ENCODE measurements at places on chromosomes 2 and 18. TPM values are rescaled to one million over a fixed set of nuclear protein-coding genes. Genes with fewer than 3 reads are reported as not detected.
A peak's percentile ranks its signal among the peaks of the same experiment; 100 is the strongest.

GRCh38 chr18:76064998-76065397 is 430.0 kb downstream of the ZNF516 start:
- H3K27ac ChIP-seq, result no peak overlapping the region
- no peaks in the 10 kb centered on the region for H3K36me3 ChIP-seq
- no peak for DNase-seq
- H3K27me3 ChIP-seq, result no peaks in the 10 kb centered on the region
- H3K4me3 ChIP-seq, result no peak overlapping the region

NLRC4 gene
- polyA plus RNA-seq, result 0.09 TPM

- no peak for DNase-seq
- no peaks in the 10 kb centered on the region for H3K36me3 ChIP-seq
- no peaks in the 10 kb centered on the region for H3K27me3 ChIP-seq
- no peak overlapping the region for H3K4me3 ChIP-seq
Observed at GRCh38 chr2:237242091-237242536, 156.4 kb downstream of the COPS8 start.

CHRNA1 gene
- 0.13 TPM for polyA plus RNA-seq

ALS2 gene
- 7.9 TPM for polyA plus RNA-seq

GPR75 gene
- polyA plus RNA-seq, result 0.10 TPM

- H3K4me1 ChIP-seq, result no peaks in the 10 kb centered on the region
- H3K27ac ChIP-seq, result no peak overlapping the region
- no peak for DNase-seq
- no peaks in the 10 kb centered on the region for H3K36me3 ChIP-seq
- H3K4me3 ChIP-seq, result no peak overlapping the region
Observed at GRCh38 chr18:51340332-51340731, 142.9 kb upstream of the MEX3C start.

DNA sequence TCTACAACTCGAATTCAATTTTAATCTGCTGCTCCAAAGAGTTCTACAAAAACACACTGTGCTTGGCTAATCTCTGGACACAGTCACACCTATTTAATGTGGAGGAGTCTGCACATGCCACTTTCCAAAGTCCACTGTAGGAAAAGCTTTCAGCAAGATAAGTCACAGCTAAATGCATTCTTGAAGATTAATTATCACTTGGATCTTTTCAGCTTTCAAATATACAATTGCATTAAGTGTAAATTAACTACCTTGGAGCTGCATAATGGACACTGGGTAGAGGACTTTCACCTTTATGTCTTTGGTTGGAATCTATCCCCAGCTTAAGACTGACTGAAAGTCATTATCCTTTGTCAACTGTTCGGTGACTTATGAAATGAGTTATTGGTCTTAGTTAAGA is 565.1 kb downstream of the PIK3C3 start:
- H3K27me3 ChIP-seq, result no peaks in the 10 kb centered on the region
- no peak overlapping the region for H3K27ac ChIP-seq
- no peak overlapping the region for H3K4me3 ChIP-seq
- DNase-seq, result no peak

MAP2 gene
- not detected for polyA plus RNA-seq

GRCh38 chr2:21317131-21317530 is 193.4 kb downstream of the TDRD15 start:
- no peaks in the 10 kb centered on the region for H3K36me3 ChIP-seq
- DNase-seq, result no peak
- no peak overlapping the region for H3K4me3 ChIP-seq
- H3K27ac ChIP-seq, result no peak overlapping the region

ASB18 gene
- not detected for polyA plus RNA-seq

GRCh38 chr2:43278564-43279220 is 52.3 kb upstream of the ZFP36L2 start:
- H3K4me1 ChIP-seq, result peaks cover 5% of the 10 kb centered on the region
- H3K27me3 ChIP-seq, result no peaks in the 10 kb centered on the region
- H3K4me3 ChIP-seq, result no peak overlapping the region
- DNase-seq, result no peak

COLEC12 gene
- polyA plus RNA-seq, result not detected

CD226 gene
- 22.7 TPM for polyA plus RNA-seq

DNA sequence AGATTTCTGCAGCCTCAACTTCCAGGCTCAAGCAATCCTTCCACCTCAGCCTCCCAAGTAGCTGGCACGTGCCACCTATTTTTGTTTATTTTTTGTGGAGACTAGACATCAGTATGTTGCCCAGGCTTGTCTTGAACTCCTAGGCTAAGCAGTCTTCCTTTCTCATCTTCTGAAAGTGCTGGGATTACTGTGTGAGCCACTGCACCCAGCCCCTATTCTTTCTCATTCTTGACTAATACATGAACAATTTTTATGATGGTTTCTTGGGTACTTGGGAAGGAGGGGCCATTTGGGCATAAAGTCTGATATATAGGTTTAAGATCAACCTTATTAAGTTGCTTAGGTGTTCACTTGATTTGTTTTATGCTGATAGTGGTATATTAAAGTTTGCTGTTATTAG is 26.2 kb downstream of the EPC2 start:
- H3K27me3 ChIP-seq, result no peaks in the 10 kb centered on the region
- no peak overlapping the region for H3K27ac ChIP-seq
- H3K4me1 ChIP-seq, result no peaks in the 10 kb centered on the region

DNA sequence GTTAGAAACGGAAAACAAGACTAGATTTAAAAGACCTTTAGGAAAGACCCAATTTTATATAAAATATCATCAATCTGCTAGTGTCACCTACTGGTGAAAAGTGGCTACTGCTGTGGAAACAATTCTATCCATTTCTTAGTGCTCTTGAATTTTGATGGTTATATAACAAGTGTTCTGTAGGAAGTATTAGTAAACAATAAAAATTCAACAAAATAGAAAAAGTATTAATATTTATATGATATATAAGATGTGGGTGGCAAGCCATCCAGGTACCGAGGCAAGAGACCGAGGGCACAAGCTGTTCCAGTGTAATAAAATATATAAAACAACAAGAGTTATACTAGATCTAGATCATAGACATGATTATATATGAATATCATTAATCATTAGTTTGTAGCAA is 6.2 kb upstream of the TMEM87B start:
- no peak for DNase-seq
- no peak overlapping the region for H3K27ac ChIP-seq
- H3K36me3 ChIP-seq, result no peaks in the 10 kb centered on the region
- H3K4me3 ChIP-seq, result no peak overlapping the region
- no peaks in the 10 kb centered on the region for H3K27me3 ChIP-seq

DNA sequence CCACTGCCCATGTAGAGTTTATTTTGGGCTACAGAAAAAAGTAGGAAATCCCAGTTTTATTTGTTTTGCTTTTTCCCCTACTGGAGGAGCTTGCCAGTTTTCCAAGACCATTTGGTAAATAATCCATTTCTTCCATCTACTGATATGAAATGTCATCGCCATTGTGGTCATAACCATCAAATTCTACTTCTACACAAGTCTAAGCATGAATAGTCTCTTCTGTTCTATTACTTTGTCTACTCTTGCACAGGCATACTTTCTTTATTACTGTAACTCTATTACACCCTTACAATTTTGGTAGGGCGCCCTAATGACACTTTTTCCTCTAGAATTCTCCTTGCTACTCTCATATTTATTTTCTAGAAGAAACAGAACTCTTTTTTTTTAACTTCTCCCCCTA is 120.7 kb downstream of the ATAD2B start:
- H3K36me3 ChIP-seq, result no peaks in the 10 kb centered on the region
- H3K4me3 ChIP-seq, result no peak overlapping the region
- no peak for DNase-seq
- peaks cover 6% of the 10 kb centered on the region for H3K4me1 ChIP-seq
- H3K27me3 ChIP-seq, result no peaks in the 10 kb centered on the region

- H3K36me3 ChIP-seq, result no peaks in the 10 kb centered on the region
- no peak for DNase-seq
- H3K4me3 ChIP-seq, result no peak overlapping the region
- no peak overlapping the region for H3K27ac ChIP-seq
Observed at GRCh38 chr2:197426723-197427603, 7.9 kb downstream of the SF3B1 start.

CYP20A1 gene
- 19.0 TPM for polyA plus RNA-seq

- no peaks in the 10 kb centered on the region for H3K27me3 ChIP-seq
- H3K4me1 ChIP-seq, result no peaks in the 10 kb centered on the region
- no peak for DNase-seq
- H3K36me3 ChIP-seq, result 0 out of 2 replicates have a peak, but pooled peaks cover 3% of the 10 kb centered on the region
- no peak overlapping the region for H3K27ac ChIP-seq
- no peak overlapping the region for H3K4me3 ChIP-seq
Observed at GRCh38 chr2:169928463-169928864, 101.2 kb downstream of the UBR3 start.

- DNase-seq, result no peak
- H3K27ac ChIP-seq, result no peak overlapping the region
- H3K4me1 ChIP-seq, result peaks cover 5% of the 10 kb centered on the region
- no peaks in the 10 kb centered on the region for H3K36me3 ChIP-seq
- no peaks in the 10 kb centered on the region for H3K27me3 ChIP-seq
Observed at GRCh38 chr2:120016800-120017199, 3.9 kb downstream of the EPB41L5 start.

DNA sequence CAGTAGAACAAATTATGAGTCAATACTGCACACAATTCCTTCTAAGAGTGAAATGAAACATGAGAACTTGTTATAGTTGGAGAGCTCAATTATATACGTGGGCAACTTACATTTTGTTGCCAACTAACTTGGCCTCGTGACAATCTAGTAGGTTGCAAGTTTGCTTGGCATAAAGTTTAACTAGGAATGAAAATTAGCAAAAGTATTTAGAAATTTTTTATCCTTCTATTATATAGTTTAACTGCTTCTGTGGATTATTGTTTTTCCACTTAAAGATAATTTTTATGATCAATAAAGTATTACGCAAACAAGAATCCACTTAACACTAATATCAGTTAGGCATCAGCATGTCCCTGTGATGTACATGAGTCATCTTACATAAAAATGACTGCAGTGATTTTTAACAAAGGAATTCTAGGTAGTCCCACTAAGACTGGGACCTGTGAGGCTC is 41.1 kb downstream of the FAM124B start:
- no peaks in the 10 kb centered on the region for H3K4me1 ChIP-seq
- no peak overlapping the region for H3K4me3 ChIP-seq
- DNase-seq, result no peak
- H3K27me3 ChIP-seq, result no peaks in the 10 kb centered on the region

GRCh38 chr18:21105936-21106335 is 5.7 kb downstream of the ROCK1 start:
- no peak for DNase-seq
- H3K27ac ChIP-seq, result no peak overlapping the region
- no peaks in the 10 kb centered on the region for H3K27me3 ChIP-seq
- H3K36me3 ChIP-seq, result no peaks in the 10 kb centered on the region
- H3K4me3 ChIP-seq, result peak overlapping the region; percentile 84

WDR33 gene
- 73.8 TPM for polyA plus RNA-seq

DNA sequence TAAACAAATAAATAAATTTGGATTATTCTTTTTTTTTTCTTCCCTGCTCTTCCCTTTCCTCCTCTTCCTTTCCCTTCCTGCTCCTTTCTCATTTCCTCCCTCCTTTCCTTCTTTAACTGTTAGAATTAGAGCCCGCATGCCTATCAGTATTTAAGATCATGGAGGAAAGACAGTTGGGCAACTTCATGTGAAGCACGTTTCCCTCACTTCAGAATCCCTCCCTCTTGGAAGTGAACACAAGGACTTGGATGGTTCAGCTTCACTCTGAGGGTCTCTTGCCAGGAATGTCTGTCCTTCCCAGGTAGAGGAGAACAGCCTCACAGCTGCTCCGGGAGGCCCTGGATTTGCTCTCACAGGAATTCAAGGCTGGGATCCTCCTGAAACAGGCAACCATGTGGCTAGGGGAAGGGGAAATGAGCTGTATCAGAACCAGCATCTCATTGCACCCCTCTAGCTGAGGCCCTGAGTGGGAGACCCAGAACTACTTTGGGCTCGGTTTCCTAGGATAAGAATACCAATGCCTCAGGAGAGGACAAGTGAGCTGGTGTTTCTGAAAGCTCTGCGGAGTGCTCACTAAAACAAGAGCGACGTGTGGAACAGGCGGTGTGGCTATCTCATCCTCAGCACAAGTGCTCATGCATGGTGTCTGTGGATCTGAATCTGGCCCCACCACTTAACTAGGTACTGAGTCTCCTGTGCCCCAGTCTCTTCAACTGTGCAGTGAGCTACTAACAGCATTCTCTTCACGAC is 230.5 kb downstream of the MYCN start:
- no peaks in the 10 kb centered on the region for H3K36me3 ChIP-seq
- H3K4me3 ChIP-seq, result no peak overlapping the region
- DNase-seq, result no peak
- no peaks in the 10 kb centered on the region for H3K4me1 ChIP-seq

TDRD15 gene
- polyA plus RNA-seq, result not detected

TM4SF20 gene
- 0.07 TPM for polyA plus RNA-seq

WNT10A gene
- polyA plus RNA-seq, result 7.2 TPM

G6PC2 gene
- polyA plus RNA-seq, result not detected

- H3K27ac ChIP-seq, result no peak overlapping the region
- no peak for DNase-seq
- no peaks in the 10 kb centered on the region for H3K36me3 ChIP-seq
- H3K4me3 ChIP-seq, result no peak overlapping the region
Observed at GRCh38 chr2:16773080-16773713, 107.6 kb upstream of the CYRIA start.

DNA sequence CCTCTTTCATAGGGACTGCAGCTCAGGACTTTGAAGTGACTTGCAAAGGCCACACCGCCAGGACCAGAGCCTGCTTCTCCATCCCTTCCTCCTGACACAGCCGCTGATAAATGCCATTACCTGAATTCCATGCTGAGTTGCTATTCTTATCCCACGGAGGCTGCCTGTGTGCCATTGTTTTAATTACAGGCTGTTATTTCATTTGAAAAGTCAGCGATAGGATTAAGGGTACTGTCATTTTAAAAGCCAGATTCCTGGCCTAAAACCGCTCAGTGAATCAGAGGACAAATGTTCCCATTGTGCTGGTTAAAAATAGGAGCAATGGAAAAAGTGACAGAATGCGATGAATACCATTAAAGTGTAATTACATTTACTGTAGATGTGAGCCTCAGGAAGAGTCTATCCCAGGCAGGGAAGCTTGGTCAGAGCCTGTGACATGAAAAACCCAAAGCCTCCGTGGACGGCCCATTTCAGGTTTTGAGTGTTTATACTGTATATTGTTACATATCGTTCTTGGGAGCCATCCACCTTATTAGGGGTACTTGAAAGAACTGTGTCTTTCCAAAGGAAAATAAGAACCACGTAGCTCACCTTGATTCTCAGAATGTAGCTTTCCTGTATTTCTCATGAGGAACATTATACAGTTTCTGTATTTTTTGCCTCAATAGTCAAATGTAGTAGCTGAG is 41.3 kb downstream of the PDCL3 start:
- H3K4me1 ChIP-seq, result no peaks in the 10 kb centered on the region
- no peaks in the 10 kb centered on the region for H3K27me3 ChIP-seq
- DNase-seq, result no peak
- no peak overlapping the region for H3K27ac ChIP-seq
- H3K36me3 ChIP-seq, result no peaks in the 10 kb centered on the region

- no peak overlapping the region for H3K4me3 ChIP-seq
- no peak for DNase-seq
- H3K27me3 ChIP-seq, result no peaks in the 10 kb centered on the region
- H3K27ac ChIP-seq, result no peak overlapping the region
- no peaks in the 10 kb centered on the region for H3K36me3 ChIP-seq
Observed at GRCh38 chr2:189147989-189148388, 31.6 kb downstream of the COL5A2 start.
